ENCODE measurements at places on chromosomes 1 and 21.

- DNase-seq = no peak
Observed at GRCh38 chr1:173009597-173009996, 41.1 kb downstream of the TNFSF18 start.

DNA sequence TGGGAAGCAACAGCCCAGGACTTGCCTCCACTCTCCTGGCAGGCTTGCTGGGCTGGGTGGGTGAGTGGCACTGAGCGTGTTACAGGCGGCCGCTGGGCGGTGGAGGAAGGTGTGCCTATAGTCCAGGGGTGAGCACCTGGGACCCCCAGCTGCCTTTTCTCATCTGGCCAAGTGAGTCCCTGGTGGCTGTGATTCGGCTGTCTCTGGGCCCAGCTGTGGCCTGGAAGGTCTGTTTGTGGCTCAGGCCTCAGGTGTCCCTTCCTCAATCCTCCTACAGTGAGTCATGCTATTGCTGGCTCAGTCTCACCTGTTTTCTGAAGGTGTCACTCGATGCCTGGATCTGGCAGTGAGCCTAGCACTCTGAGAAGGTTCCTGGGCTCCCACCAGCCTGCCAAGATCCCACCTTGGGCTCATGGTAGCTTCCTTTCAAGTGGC lies 564.2 kb downstream of the PTPRU start:
- no peak for DNase-seq

DNA sequence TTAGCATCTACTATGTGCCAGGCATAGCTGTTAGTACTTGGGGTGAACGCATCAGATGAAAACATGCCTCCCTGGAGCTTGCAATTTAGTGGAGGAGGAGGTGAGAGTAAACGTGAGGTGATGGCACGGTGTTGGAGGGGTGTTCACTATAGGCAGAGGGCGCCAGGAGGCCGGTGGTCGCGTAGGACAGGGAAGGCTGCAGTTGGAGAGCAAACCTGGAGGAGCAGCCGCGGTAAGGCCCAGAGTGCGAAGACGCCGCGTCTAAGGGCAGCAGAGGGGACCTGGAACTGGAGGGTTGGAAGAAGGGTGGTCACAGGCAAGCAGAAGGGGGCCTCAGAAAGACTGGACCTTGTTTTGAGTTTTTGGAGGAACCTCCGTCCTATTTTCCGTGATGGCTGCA lies 30.2 kb upstream of the TRIM17 start:
- no peak for DNase-seq

DNA sequence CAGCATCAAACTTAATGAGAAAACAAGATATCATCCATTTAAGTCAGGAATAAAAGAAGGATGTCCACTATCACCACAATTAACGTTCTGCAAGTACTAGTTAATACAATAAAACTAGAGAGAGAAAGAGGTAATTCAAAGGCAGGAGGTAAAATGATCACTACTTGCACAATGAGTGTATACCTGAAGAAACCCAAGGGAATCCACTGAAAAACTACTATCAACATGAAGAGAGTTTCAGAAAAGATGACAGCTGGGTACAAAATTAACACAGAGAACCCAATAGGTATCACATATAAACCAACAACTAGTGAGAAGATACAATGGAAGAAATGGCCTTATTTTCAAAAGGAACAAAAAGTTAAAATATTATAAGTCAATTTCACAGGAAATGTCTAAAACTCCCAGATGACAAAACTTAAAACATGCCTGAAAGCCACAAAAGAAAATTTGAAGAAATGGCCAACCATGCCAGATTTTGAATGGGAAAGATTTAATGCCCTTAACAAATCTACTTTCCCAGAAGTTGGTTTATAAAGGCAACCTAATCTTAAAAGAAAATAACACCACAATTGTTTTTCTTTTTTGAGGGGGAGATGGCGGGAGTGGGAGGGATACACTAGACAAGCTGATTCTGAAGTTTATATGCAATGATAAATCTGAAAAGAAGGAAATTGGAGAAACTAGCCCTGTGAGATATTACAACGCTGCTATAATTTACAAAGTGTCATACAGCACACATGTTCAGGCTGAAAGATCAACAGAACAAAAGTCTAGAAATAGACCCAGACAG lies 17.8 kb downstream of the VPS26C start:
- no peak for DNase-seq

- no peak for DNase-seq
Observed at GRCh38 chr1:173255214-173255813, 48.2 kb upstream of the TNFSF4 start.
